ENCODE measurements at places on chromosomes 5 and 9. TPM values are rescaled to one million over a fixed set of nuclear protein-coding genes. Genes with fewer than 3 reads are reported as not detected.

The SOX30 gene
- total RNA-seq, result not detected

The FSTL4 gene
- 0.34 TPM for total RNA-seq

The MVB12B gene
- total RNA-seq, result 2.8 TPM

The OR1K1 gene
- not detected for total RNA-seq

The SLC2A6 gene
- total RNA-seq, result 31.3 TPM

The ARPC5L gene
- total RNA-seq, result 10.3 TPM

The C9orf50 gene
- not detected for total RNA-seq

The SPATA31E1 gene
- total RNA-seq, result under 0.01 TPM

The CBY3 gene
- total RNA-seq, result not detected

The CATSPER3 gene
- total RNA-seq, result 0.15 TPM

The PFN3 gene
- total RNA-seq, result not detected

The ZSWIM6 gene
- total RNA-seq, result 10.7 TPM

The SCGB3A2 gene
- not detected for total RNA-seq

The CDH6 gene
- not detected for total RNA-seq

The SAXO1 gene
- under 0.01 TPM for total RNA-seq

The BNC2 gene
- 67.4 TPM for total RNA-seq

The APBA1 gene
- total RNA-seq, result 3.8 TPM
